Mammary microvascular endothelial cell (primary cell): ENCODE measurements at places on chromosomes 12 and 14. TPM values are rescaled to one million over a fixed set of nuclear protein-coding genes. Genes with fewer than 3 reads are reported as not detected.

USP44 gene
- total RNA-seq, result 0.44 and 0.60 TPM in 2 replicates

TAS2R13 gene
- 0.07 and 0.10 TPM in 2 replicates for total RNA-seq

SLC4A8 gene
- total RNA-seq, result 1.2 and 1.9 TPM in 2 replicates

PTCSC3 gene
- total RNA-seq, result not detected in 2 replicates

PAX9 gene
- total RNA-seq, result not detected in 2 replicates

ST8SIA1 gene
- 0.25 TPM in 1 of 2 replicates, not detected in the other for total RNA-seq

LRP10 gene
- total RNA-seq, result 108 and 118 TPM in 2 replicates

GPR84 gene
- total RNA-seq, result not detected in 2 replicates

PROX2 gene
- total RNA-seq, result not detected in 2 replicates

EIF2S3B gene
- 0.59 and 0.67 TPM in 2 replicates for total RNA-seq

TAS2R8 gene
- not detected in 2 replicates for total RNA-seq

HOXC4 gene
- not detected in 2 replicates for total RNA-seq

MGP gene
- 29.6 and 38.0 TPM in 2 replicates for total RNA-seq

SIX4 gene
- 0.79 and 1.00 TPM in 2 replicates for total RNA-seq

ARHGAP9 gene
- not detected in 2 replicates for total RNA-seq

SMCO2 gene
- total RNA-seq, result 0.13 TPM in 1 of 2 replicates, not detected in the other

MEG3 gene
- 4.1 and 5.6 TPM in 2 replicates for total RNA-seq

FBLN5 gene
- total RNA-seq, result 0.15 and 1.6 TPM in 2 replicates

FAM222A gene
- 1.0 and 1.1 TPM in 2 replicates for total RNA-seq

SERPINA4 gene
- total RNA-seq, result not detected in 2 replicates

IKBIP gene
- total RNA-seq, result 65.3 and 81.3 TPM in 2 replicates

NEUROD4 gene
- total RNA-seq, result not detected in 2 replicates

LARP4 gene
- total RNA-seq, result 29.4 and 33.6 TPM in 2 replicates

CNOT2 gene
- total RNA-seq, result 69.2 and 89.1 TPM in 2 replicates

CPM gene
- total RNA-seq, result 4.3 and 5.0 TPM in 2 replicates

GYS2 gene
- total RNA-seq, result not detected in 2 replicates

MSRB3 gene
- total RNA-seq, result 26.9 and 30.1 TPM in 2 replicates

RPS6KL1 gene
- total RNA-seq, result 11.1 and 14.0 TPM in 2 replicates

DAO gene
- total RNA-seq, result not detected in 2 replicates

FICD gene
- total RNA-seq, result 4.7 and 5.6 TPM in 2 replicates

CISTR gene
- not detected in 2 replicates for total RNA-seq

BATF gene
- 0.69 and 1.3 TPM in 2 replicates for total RNA-seq

ABCD2 gene
- not detected in 2 replicates for total RNA-seq

ZNF385A gene
- total RNA-seq, result 1.00 and 3.1 TPM in 2 replicates

LRTM2 gene
- total RNA-seq, result not detected in 2 replicates

BDKRB1 gene
- 0.15 TPM in 1 of 2 replicates, not detected in the other for total RNA-seq

TMEM132D gene
- not detected in 2 replicates for total RNA-seq

WNT1 gene
- not detected in 2 replicates for total RNA-seq

TNS2 gene
- total RNA-seq, result 34.9 and 41.3 TPM in 2 replicates

FGF6 gene
- not detected in 2 replicates for total RNA-seq

PRPF40B gene
- total RNA-seq, result 2.4 and 4.3 TPM in 2 replicates

TDG gene
- 25.4 and 27.9 TPM in 2 replicates for total RNA-seq

GRIP1 gene
- total RNA-seq, result not detected in 2 replicates

SMIM41 gene
- not detected in 2 replicates for total RNA-seq

KCNJ8 gene
- total RNA-seq, result not detected in 2 replicates

NOVA1 gene
- total RNA-seq, result 0.15 TPM in 1 of 2 replicates, not detected in the other

AQP6 gene
- total RNA-seq, result not detected in 2 replicates

LRRIQ1 gene
- total RNA-seq, result 0.05 and 0.47 TPM in 2 replicates
